NCI-H226 (cell line): ENCODE measurements at places on chromosomes 16 and 17.

DNA sequence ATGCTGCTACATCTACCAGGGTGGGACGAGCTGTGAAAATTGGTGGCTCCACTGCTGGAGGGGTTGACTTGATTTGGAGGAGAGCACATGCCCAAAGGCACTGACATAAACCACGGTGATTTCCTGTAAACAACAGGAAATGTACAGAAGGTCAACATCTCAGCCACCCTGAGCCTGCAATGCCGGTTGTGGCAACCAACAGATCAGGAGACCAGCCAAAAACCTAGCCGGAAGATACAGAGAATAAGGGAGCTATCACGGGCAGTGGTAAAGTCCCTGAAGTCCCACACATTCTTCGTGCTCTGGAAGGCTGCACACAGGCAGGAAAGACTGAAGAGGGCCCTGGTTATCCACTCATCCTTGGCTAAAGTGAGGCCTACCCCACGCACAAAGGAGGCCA lies 56.2 kb downstream of the ADCY9 start:
- DNase-seq: no peak

GRCh38 chr17:50986989-50987660 lies 121.0 kb upstream of the TOB1 start:
- no peak for DNase-seq

GRCh38 chr16:52480237-52480636 lies 66.7 kb downstream of the TOX3 start:
- DNase-seq: no peak

GRCh38 chr17:32142038-32142856 lies at the start of gene RHOT1:
TSS of gene RHOT1 (plus strand) at chr17:32142502. CDS start at chr17:32142693, 191 bp downstream.
- peak; percentile 63 for DNase-seq

DNA sequence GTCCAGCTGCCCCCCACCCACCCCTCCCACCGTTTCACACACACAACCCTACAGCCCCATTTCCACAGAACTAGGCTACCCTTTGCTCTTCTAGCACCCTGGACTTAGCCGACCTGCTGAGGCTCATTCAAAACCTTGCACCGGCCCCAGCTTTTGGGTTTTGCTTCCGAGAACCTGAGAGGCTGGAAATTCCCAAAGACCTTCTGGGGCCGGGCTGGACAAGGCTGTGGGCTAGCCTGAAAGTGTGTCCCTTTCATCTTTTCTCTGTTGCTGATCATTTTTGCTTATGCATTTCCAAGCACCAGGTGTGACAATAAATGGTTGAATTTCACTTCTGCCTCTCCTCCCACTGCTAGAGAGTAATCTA lies 139.0 kb downstream of the DNAH9 start:
- no peak for DNase-seq

DNA sequence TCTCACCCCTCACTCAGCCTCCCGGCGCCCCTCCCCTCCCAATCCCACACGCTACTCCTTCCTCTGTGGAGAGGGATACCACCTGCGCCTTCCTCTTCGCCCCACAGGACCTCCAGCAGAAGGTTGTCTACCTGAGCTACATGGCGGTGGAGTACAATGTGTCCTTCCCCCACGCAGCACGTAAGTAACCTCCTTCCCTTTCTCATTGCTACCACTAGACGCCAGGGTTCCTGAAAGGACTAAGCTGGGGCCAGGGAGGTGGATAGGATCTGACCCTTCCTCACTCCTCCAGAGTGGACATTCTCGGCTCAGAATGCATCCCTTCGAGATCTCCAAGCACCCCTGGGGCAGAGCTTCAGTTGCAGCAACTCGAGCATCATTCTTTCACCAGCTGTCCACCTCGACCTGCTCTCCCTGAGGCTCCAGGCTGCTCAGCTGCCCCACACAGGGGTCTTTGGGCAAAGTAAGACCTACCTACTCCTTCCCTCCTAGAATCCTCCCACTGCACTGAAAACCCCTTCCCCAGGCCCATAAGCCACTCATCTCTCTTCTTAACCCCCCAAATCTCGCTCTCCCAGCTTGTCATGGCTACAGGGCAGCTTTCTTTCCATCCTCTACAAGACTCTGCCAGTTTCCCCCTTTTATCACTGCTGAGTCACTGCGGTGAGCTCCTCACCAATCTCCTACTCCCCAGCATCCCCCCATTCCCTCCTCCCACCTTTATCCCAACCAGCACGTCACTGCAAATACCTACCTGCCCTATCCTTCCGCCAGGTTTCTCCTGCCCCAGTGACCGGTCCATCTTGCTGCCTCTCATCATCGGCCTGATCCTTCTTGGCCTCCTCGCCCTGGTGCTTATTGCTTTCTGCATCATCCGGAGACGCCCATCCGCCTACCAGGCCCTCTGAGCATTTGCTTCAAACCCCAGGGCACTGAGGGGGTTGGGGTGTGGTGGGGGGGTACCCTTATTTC lies 1.5 kb downstream of the CD68 start:
- DNase-seq: peak; percentile 52

DNA sequence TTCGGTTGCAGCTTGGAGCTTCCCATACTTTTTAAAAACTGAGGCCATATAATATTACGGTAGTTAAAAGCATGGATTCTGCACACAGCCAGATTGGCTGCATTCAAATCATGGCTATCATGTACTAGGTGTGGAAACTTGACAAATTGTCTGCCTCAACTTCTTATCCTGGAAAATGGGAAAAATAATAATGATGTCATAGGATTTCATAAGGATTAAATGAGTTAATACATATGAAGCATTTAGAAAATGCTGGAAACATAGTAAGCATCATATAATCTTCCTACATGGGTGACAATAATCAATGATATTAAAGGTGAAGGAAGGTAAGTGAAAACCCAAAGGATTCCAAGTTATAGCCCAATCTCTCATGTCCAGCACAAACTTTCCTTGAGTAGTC lies 588.5 kb upstream of the HSBP1 start:
- DNase-seq: no peak

DNA sequence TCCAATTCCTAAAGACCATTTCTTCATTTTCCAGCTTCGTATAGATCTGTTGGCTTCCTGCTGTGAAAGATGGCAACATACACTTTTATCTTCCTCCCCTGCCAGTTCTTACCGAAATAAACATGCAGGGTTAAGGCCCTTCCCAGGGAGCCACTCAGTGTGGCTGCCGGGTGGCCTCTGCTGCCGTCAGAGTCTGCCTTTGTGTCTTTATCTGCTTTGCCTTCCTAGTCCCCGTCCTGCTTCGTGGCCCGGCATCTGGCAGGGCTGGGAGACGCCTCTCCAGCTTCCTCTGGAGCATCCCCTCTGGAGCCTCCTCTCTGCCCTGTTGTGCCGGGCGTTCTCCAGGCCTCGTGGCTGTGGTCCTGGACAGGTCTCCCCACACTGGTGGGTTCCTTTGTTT lies 30.3 kb upstream of the CAPN15 start:
- DNase-seq: no peak

DNA sequence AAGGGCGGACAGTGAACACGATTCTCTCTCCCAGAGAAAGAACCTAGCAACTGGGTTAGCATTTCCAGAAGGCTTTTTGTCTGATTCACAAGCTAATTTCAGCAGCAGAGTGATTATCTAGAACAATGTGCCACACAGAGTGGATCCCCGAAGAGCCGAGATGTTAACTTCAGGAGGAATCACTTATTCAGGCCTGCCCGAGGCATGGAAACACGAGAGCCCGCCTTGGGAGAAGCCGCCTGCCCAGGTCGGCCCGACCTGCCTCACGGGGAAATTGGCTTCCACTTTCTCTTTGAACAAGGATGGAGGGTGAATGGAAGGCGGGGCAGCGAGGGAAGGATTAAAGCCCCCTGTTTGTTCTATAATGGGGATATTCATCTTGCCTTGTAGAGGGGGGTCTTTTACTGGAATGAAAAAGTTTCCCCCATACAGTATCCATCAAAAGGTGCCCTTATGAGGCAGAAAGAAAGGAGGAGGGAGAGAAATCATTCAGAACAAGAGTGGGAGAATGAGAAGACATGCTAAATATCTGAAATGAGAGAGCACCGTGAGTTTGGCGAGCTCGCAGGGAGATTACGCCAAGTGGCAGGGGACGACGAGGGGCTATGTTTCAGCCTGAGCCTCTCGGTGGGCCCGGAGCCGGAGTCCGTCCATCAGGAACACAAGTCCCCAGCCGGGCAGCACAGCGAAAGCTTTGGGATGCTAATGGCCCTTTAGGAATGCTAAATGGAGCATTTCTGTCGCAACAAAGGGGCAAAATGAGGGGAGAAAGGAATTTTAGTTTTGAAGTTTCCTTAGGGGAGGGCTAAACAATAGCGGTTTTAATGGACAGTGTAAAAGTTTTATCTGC lies 33.0 kb downstream of the NTN1 start:
- no peak for DNase-seq

DNA sequence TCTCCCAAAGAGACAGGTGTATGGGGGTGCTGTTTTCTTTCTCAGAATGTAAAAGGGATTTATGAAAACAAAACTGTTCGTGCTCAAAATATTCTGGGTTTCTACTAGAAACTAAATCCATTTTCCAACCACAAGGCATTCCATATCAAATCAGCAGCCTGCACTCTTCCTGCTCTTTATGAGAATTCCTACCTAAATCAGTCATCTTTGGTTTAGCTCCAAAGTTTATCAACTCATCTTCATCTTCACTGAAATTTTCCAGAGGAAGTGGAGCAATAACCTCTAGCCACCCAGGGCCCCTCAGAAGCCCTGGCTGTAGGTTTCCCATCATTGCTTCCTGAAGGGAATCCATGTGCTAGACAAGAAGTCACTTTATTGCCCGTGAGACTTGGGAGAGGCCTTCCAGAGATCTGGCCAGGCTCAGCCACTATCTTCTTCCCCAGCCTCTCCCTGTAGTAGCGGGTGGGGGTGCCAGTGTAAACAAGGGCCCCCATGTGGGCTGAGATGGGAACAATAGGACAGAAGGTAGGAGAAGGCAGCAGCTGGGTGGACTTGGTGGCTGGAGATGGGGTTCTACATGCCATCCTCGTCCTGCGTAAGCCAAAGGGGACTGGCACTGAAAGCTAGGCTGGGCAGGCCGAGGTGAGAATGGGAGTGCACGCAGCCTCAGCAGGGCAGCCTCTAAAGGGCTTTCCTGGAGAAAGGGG lies 22.0 kb upstream of the ALDH3A1 start:
- DNase-seq: peak; percentile 53

DNA sequence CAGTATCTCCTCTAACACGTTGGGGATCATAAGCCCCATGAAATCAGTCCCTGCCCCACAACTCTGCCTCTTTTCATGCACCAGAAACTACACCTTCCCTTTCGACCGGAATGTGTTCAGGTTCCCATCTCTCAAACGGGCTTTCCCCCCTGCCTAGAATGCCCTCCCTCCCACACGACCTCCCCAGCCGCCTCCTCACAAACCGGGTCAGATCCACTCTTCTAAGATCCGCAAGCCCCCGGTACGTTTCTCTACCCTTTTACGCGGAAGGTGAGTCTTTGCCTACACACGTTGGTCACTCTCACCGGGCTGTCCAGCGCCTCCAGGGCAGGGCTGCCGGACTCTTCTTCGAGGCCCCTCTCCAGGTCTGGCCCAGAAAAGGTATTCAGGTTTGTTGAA lies 708 bp downstream of the DHX33 start:
- no peak for DNase-seq

DNA sequence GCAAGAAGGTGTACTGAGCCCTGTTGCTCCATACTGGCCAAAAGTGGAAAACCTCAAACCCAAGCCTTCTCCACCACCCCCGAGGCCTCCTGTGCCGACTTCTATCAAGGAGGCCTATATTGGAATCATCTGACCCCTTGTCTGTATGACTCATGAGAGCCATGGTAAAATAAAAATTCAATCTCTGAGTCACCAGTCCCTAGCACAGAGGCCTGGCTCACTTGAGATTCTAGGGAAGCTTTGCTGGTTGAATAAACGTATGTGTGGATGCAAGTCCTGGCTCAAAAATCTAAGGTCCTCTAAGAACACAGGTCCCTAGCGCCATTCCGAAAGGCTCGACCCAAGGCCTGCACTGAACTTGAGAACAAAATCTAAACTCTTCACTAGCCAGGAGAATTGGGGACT lies 15.0 kb downstream of the NSMCE1 start:
- peak; percentile 80 for DNase-seq

DNA sequence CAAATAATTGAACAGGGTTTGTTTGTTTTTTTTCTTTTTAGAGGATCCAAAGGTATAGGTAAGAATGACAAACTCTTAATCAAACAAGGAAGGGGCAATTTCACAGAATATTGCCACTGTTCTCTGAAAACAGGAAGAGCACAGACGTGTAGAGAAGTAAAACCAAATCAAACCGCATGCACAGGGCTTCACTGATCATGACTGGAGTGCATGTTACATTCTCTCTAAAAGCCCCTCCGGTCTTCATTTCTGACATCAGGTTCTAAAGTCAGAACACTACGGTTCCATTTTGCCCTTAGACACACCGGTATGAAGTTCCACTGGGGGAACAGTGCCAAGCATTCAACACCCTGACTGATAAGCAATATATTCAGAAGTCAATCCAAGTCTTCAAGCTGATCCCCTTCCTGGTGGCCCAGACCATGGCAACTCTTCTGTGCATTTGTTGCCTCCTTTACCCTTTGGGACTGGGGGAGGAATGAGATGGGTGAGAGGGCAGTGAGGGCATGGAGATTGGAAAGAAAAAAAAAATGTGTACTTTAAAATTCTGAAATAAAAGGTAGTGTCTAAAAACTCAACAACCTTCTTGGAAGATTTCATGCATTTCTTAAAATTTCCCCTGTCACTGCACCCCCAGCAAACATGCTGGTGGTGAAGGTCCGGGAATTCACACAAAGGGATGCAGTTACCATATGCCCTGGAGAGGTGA lies 1.4 kb downstream of the MMD start:
- DNase-seq: no peak

DNA sequence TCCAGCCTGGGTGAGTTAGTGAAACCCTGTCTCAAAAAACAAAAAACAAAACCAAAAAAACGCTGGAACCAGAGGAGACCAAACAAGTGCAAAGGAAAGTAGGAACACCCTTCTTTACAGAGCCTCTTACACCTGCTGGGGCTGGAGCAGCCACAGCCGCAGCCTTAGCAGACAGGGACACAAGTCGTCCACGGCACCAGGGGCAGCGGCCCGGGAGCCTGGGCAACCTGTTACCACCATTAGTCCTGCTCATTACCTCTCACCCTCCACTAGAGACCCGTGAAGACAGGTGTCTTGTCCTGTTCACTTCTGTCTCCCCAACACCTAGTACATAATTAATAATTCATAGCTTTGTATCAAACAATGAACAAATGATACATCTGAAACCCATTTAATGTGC lies 83.6 kb downstream of the C16orf78 start:
- DNase-seq: no peak

GRCh38 chr17:51155416-51155815 lies 2.1 kb downstream of the NME1 start:
- DNase-seq: no peak

- DNase-seq: no peak
These were observed 155.2 kb upstream of the C17orf78 start for GRCh38 chr17:37220607-37220953.

GRCh38 chr16:11857161-11857560 lies 5.8 kb upstream of the RSL1D1 start:
- DNase-seq: no peak

DNA sequence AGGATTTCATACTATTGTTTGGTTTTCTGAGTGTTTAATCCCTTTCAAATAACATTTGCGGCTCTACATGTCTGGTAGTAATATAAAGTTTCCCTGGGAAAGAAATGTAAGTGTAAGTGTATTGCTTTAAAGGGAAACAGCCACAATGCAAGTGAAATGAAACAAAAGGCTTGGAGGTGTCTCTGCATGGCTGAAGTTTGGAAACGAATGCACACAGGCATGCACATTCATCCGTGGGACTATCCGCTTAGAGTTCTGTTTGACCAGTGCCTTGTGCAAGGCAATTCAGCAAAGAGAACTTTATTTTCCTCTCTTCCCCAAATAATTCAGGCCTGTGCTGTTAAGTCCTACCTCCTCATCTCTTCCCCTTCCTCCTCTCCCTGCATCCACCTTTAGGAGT lies 56.1 kb upstream of the MRTFB start:
- no peak for DNase-seq

- no peak for DNase-seq
These were observed 42.0 kb upstream of the MMD start for GRCh38 chr17:55463600-55463999.
